ENCODE measurements at places on chromosomes 16 and 17. TPM values are rescaled to one million over a fixed set of nuclear protein-coding genes. Genes with fewer than 3 reads are reported as not detected.
A peak's percentile ranks its signal among the peaks of the same experiment; 100 is the strongest.

GRCh38 chr16:842061-842476, 41.5 kb upstream of the GNG13 start:
- H3K27ac ChIP-seq = no peak overlapping the region
- peaks cover 2% of the 10 kb centered on the region for H3K27me3 ChIP-seq
- DNase-seq = no peak
- H3K4me3 ChIP-seq = no peak overlapping the region

DNA sequence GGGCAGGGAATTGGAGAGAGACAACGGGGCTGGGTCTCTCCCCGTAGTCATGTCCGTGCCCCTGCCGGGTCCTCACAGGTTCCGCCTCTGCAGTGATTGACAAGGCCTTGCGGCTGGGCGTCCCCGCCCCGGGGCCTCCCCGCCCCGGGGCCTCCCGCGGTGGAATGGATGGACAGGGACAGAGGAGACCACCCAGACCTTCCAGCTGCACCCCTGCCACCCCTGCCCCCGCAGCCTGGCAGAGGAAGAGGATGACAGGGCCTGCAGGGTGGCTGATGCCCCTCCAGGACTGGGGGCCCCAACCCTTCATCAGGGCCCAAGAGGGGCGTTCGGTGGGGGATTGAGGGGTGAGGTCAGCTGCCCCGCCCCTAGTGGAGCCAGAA, 216.4 kb upstream of the CIBAR2 start:
- H3K27me3 ChIP-seq = peaks cover 4% of the 10 kb centered on the region
- H3K4me1 ChIP-seq = peaks cover 33% of the 10 kb centered on the region
- H3K4me3 ChIP-seq = no peak overlapping the region
- H3K27ac ChIP-seq = no peak overlapping the region
- no peak for DNase-seq

- no peaks in the 10 kb centered on the region for H3K36me3 ChIP-seq
- no peak for DNase-seq
- H3K4me3 ChIP-seq = no peak overlapping the region
- H3K4me1 ChIP-seq = peaks cover 28% of the 10 kb centered on the region
- no peak overlapping the region for H3K27ac ChIP-seq
These were observed 114.7 kb downstream of the USP32 start for GRCh38 chr17:60277258-60277657.

- DNase-seq = no peak
- peaks cover 7% of the 10 kb centered on the region for H3K27me3 ChIP-seq
- H3K36me3 ChIP-seq = peaks cover 17% of the 10 kb centered on the region
- no peak overlapping the region for H3K27ac ChIP-seq
- no peak overlapping the region for H3K4me3 ChIP-seq
- H3K4me1 ChIP-seq = peaks cover 3% of the 10 kb centered on the region
These were observed 8.2 kb downstream of the MTSS2 start for GRCh38 chr16:70677499-70678120.

DNA sequence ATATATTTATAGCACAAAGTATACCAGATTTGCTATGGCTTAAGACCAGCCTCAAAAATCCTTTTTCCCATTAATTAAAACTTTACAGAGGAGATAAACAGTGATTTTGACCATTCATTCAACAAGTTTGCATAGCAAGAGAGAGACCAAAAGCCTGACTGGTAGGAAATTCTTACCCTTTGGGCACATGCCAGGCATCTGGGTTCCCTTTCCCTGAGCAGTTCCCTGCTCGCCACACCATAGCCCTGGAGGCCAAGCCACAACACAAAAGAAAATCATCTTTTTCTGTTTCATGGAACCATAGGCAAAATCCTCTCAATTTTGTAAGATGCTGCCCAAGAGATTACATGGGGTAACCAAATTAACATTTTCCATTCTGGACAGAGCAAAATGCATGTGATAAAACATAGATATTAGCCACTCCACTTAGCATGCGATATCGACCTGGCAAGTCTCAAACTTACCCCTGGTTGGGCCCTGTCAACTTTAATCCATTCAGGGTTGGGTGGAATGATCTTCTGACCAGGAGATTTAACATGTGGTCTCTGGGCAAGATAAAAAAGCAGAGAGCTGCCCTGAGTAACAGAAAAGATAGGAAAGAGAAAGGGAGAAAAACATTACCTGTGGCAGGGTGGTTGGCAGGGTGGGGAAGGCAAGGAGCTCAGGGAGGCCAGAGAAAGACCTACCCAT, 57.6 kb upstream of the B4GALNT2 start:
- H3K27ac ChIP-seq = no peak overlapping the region
- peaks cover 7% of the 10 kb centered on the region for H3K36me3 ChIP-seq
- no peak for DNase-seq
- peaks cover 7% of the 10 kb centered on the region for H3K27me3 ChIP-seq

Gene SEC14L5
- total RNA-seq = not detected

Gene KCNJ2
- total RNA-seq = 0.49 TPM

Gene GPS2
- 39.1 TPM for total RNA-seq

DNA sequence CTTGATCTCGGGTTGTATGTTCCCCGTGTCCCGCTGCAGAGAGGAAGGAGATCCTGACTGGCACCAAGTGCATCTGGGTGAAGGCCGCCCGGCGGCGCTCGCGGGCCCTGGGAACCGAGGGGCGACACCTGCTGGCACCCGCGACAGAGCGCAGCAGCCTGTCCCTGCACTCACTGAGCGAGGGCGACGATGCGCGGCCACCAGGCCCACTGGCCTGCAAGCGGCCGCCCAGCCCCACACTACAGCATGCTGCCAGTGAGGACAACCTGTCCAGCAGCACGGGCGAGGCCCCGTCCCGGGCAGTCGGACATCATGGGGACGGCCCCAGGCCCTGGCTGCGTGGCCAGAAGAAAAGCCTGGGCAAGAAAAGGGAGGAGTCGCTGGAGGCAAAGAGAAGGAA, 7.5 kb downstream of the BTBD17 start:
- no peak overlapping the region for H3K4me3 ChIP-seq
- no peaks in the 10 kb centered on the region for H3K4me1 ChIP-seq
- H3K27me3 ChIP-seq = peaks cover 7% of the 10 kb centered on the region

- DNase-seq = no peak
- H3K4me1 ChIP-seq = no peaks in the 10 kb centered on the region
- no peaks in the 10 kb centered on the region for H3K36me3 ChIP-seq
- H3K27me3 ChIP-seq = peaks cover 30% of the 10 kb centered on the region
- H3K27ac ChIP-seq = no peak overlapping the region
These were observed 18.2 kb upstream of the MEIOB start for GRCh38 chr16:1890024-1890707.

Gene NPIPA2
- total RNA-seq = not detected

Gene EFCAB13
- total RNA-seq = 1.2 TPM

GRCh38 chr17:17978481-17979424, 6.1 kb downstream of the DRC3 start:
- H3K4me1 ChIP-seq = peaks cover 3% of the 10 kb centered on the region
- no peaks in the 10 kb centered on the region for H3K36me3 ChIP-seq
- no peak overlapping the region for H3K4me3 ChIP-seq
- no peak overlapping the region for H3K27ac ChIP-seq
- no peaks in the 10 kb centered on the region for H3K27me3 ChIP-seq
- DNase-seq = no peak

DNA sequence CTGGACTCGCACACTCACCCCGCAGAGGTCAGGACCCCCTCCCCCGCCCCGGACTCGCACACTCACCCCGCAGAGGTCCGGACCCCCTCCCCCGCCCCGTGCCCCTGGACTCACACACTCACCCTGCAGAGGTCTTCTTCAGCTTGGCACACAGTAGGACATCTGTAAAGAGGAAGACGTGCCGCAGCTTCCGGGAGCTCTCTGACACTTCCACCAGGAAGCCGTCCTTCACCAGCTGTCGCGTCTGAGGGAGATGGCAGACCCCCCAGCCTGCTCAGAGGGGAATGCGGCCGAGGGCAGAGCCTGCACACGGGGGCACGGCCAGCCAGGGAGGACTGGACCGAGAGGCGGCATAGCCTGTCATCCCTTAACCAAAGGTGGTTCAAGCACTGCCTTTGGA, 72.9 kb downstream of the TIMM22 start:
- no peak overlapping the region for H3K27ac ChIP-seq
- H3K4me3 ChIP-seq = no peak overlapping the region
- peaks cover 2% of the 10 kb centered on the region for H3K27me3 ChIP-seq
- no peak for DNase-seq
- peaks cover 36% of the 10 kb centered on the region for H3K36me3 ChIP-seq

DNA sequence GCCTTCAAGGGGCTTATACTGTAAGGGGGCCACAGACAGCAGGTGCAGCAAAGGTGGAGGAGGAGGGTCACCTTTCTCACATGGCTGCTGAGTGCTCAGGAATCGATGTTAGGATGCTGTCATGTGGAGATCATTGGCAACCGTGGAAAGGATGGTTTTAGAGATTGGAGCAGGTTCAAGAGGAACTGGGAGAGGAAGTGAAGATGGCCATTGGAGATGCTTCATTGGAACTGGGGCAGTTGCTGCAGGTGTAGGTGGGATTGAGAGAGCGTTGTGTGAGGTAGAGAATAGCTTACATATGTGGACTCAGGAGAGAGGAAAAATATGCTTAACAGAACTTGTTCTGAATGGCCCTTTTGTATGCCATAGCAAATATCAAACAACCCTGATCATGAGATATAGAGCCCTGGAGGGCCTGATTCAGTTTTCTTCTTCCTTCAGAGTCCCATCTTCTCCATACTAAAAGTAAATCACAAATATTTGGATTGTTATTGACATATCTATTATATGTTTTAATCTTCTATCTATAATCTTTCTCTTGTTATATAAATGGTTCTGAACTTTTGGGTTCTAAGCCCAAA, 40.8 kb downstream of the LDHD start:
- no peak overlapping the region for H3K27ac ChIP-seq
- no peak overlapping the region for H3K4me3 ChIP-seq
- H3K36me3 ChIP-seq = no peaks in the 10 kb centered on the region
- no peak for DNase-seq
- H3K27me3 ChIP-seq = no peaks in the 10 kb centered on the region
- peaks cover 23% of the 10 kb centered on the region for H3K4me1 ChIP-seq

Gene KRT27
- not detected for total RNA-seq

Gene SPATA22
- not detected for total RNA-seq

GRCh38 chr17:66813296-66813695, 21.6 kb upstream of the CACNG5 start:
- H3K4me3 ChIP-seq = no peak overlapping the region
- no peaks in the 10 kb centered on the region for H3K4me1 ChIP-seq
- no peak for DNase-seq
- peaks cover 21% of the 10 kb centered on the region for H3K27me3 ChIP-seq

- DNase-seq = no peak
- H3K27me3 ChIP-seq = peaks cover 2% of the 10 kb centered on the region
- H3K27ac ChIP-seq = no peak overlapping the region
- H3K36me3 ChIP-seq = no peaks in the 10 kb centered on the region
- no peak overlapping the region for H3K4me3 ChIP-seq
- H3K4me1 ChIP-seq = peaks cover 19% of the 10 kb centered on the region
These were observed 21.4 kb downstream of the CDRT4 start for GRCh38 chr17:15446036-15446435.

GRCh38 chr16:24538756-24539294, 541 bp upstream of the RBBP6 start:
- peak; percentile 74 for DNase-seq
- peaks cover 43% of the 10 kb centered on the region for H3K4me1 ChIP-seq
- peaks cover 2% of the 10 kb centered on the region for H3K27me3 ChIP-seq
- peak overlapping the region; percentile 100 for H3K27ac ChIP-seq

Gene VAT1L
- total RNA-seq = not detected

- peaks cover 2% of the 10 kb centered on the region for H3K27me3 ChIP-seq
- no peak overlapping the region for H3K27ac ChIP-seq
- H3K36me3 ChIP-seq = no peaks in the 10 kb centered on the region
- DNase-seq = peak; percentile 22
- peaks cover 58% of the 10 kb centered on the region for H3K4me1 ChIP-seq
These were observed 20.9 kb downstream of the TNS4 start for GRCh38 chr17:40480501-40481003.

Gene EME2
- total RNA-seq = 11.8 TPM

Gene MYLK3
- 0.16 TPM for total RNA-seq

Gene RNF112
- total RNA-seq = 0.61 TPM

Gene MPP3
- total RNA-seq = 4.1 TPM

Gene C1QL1
- total RNA-seq = not detected

Gene HBA1
- total RNA-seq = not detected

DNA sequence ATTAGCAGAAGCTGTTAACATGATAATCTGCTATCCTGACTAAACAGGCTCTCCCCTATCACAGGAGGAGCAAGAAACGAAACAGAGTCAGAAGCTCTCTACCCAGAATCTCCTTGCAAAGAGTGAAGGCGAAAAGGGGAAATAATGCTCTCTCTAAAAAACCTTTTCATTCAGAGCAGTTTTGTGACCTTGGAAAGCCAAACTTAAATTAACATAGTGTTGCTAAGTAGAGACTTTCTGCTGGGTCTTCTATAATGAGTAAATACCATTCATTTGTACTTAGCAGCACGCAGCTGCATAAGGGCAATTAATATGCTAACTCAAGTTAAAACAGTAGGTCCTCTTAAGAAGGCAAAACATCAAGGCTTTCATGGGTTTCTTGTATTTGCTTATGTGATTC, 101.7 kb upstream of the GPR139 start:
- H3K4me3 ChIP-seq = no peak overlapping the region
- H3K27me3 ChIP-seq = no peaks in the 10 kb centered on the region
- H3K27ac ChIP-seq = no peak overlapping the region
- DNase-seq = no peak
- H3K36me3 ChIP-seq = peaks cover 5% of the 10 kb centered on the region
- no peaks in the 10 kb centered on the region for H3K4me1 ChIP-seq

Gene GAST
- not detected for total RNA-seq

Gene CEP131
- 12.9 TPM for total RNA-seq

Gene TMEM219
- 105 TPM for total RNA-seq

DNA sequence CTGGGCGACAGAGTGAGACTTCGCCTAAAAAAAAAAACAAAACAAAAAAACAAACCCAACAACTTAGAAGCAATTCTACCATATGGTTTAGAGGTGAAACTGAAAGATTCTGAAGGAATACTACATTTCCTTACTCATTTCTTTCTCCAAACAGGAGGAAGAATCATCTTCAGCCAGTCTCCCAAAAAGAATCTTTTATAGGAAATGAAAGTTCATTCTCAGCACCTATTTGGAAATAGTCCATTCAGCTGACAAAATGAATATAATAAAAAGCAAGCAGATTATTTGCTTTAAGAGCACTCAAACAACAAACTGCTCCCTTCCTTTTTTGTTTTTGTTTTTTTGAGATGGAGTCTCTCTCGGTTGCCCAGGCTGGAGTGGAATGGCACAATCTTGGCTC, 17.7 kb downstream of the GRB2 start:
- H3K27ac ChIP-seq = no peak overlapping the region
- H3K4me3 ChIP-seq = no peak overlapping the region
- H3K36me3 ChIP-seq = peaks cover 24% of the 10 kb centered on the region
- H3K27me3 ChIP-seq = no peaks in the 10 kb centered on the region
- peaks cover 52% of the 10 kb centered on the region for H3K4me1 ChIP-seq
- DNase-seq = no peak

All from HFFc6 (cell line).